Erythroblast (primary cell): ENCODE measurements at places on chromosomes 1 and 21.

DNA sequence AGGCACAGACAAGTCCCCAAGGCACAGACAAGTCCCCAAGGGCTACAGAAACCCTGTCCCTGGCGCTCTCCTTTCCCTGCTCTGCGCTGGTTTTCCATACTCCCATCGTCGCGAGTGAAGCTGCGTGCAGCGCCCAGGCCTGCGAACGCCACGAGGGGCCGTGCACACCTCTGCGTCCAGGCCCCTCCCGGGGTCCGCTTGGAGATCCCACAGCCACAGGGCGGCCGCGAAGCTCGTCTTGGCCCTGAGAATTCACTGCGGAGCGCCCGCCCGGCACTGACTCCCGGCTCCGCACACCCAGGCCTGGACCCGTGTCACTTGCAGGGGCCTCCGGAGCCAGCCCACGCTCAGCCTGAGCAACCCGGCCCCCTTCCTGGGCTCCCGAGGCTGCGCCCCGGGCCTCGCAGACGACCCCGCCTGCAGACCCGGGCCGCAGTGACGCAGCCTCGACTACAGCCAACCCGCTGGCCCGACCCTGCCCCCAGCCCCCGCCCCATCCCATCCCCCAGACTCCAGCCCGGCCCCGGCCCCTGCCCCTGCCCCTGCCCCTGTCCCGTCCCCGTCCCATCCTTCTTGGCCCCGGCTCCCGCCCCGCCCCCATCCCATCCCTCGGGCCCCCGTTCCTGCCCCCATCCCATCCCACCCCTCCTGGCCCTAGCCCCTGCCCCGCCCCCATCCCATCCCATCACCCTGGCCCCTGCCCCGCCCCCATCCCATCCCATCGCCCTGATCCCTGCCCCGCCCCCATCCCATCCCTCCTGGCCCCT lies 841 bp downstream of the POFUT2 start:
- DNase-seq, result no peak

- no peak for DNase-seq
Observed at GRCh38 chr21:28828981-28829380, 163.7 kb downstream of the LTN1 start.

GRCh38 chr1:211305044-211305443 lies 21.6 kb upstream of the TRAF5 start:
- peak; percentile 50 for DNase-seq

DNA sequence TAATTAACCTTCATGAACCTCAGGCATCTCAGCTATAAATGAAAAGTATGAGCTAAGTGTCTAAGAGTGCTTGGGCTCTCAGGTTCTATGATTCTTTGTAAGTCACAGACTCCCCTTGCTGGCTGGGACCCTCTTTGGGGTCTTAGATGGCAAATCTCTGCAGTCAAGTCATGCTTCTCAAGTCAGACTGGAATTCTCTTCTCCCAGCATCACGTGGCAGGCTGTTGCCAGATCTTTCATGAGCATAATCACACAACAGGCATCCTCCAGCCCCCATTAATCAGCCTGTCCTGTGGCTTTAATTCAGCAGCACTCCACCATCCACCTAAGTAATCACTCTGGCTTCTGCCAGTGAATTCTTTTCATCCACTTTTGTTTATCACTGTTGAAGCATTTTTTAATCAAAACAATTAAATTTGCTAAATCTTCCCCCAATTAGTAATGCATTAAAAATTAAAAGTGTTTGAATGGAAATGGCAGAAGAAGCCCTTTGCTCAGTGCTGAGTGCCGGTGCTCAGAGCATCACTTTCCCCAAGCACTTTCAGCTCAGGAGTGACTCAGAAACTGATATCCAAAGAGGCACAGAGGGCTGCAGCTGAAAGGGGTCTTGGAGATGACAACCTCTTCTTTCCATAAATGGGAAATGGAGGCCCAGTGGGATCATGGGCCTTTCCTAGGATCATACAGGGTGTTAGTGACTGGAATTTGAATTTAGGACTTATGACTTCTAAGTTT lies 50.2 kb downstream of the C8A start:
- no peak for DNase-seq

DNA sequence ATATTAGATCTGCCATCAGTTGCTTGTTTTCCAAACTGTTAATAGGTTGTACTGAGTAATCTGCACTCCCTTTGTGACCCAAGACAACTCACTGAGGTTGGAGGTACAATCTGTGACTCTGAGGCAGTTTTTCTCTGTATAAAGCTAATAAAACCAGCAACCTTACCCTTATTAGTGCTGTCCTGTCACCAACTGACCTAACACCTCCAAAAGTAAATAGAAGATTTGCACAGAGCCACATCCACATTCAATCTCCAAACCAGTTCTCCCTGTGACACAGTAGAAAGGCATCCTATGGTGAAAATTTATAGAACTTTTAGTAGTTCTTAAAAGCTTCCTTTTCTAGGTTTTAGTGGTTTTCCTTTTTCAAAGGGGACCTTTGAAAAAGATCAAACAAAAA lies 140.4 kb upstream of the ADGRL2 start:
- no peak for DNase-seq

DNA sequence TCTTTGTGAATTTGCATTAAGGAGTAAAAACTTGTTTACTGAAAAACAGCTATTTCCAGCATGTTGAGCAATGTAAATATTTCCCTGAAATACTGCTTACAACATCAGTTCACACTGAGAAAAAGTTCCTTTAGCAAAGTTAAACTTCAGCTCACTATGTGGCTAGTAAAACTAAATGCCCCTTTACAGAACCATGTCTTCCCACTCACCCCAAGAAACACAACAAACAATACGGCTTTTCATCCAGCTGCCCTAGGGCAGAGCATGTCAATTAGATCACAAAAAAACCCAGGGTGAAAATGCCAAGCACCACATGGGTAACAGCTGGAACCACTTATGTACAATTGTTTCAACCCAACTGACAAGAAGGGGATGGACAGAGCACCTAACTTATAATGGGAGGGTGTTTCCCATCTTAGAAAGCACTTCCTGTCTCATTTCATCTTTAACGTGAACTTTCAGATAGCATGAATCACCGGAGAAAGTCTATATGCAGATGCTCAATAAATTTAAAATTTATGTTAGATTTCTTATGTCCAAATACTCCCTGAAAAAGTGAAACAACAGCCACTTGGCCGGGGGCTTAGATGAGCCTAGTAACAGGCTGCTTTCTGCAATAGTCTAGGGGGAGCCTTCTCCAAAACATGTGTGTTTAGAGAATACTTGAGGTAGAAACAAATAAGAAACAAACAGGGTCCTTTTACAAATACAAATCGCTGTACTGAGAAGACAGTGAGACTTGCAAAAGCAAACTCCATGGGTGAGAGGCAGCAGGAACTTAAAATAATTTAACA lies 6.6 kb downstream of the NID1 start:
- no peak for DNase-seq

- DNase-seq, result no peak
Observed at GRCh38 chr21:34126269-34126668, 52.9 kb downstream of the MRPS6 start.

GRCh38 chr1:155760751-155761475 lies 72.0 kb downstream of the DAP3 start:
- DNase-seq, result no peak
